Activated naive CD8-positive, alpha-beta T cell treated with anti-CD3 and anti-CD28 coated beads for 36 hours (primary cell): ENCODE measurements at places on chromosomes 2 and 18.

- no peaks in the 10 kb centered on the region for H3K4me1 ChIP-seq
- H3K36me3 ChIP-seq = no peaks in the 10 kb centered on the region
Measured at GRCh38 chr2:234840336-234840735, 111.5 kb upstream of the SH3BP4 start.

- H3K27me3 ChIP-seq = no peaks in the 10 kb centered on the region
- no peaks in the 10 kb centered on the region for H3K4me1 ChIP-seq
- no peak for DNase-seq
- H3K27ac ChIP-seq = no peak overlapping the region
Measured at GRCh38 chr2:83705146-83705545, 753.9 kb downstream of the SUCLG1 start.

- peaks cover 27% of the 10 kb centered on the region for H3K36me3 ChIP-seq
- H3K4me3 ChIP-seq = no peak overlapping the region
- DNase-seq = peak; percentile 30
- peak overlapping the region; percentile 25 for H3K27ac ChIP-seq
- no peaks in the 10 kb centered on the region for H3K27me3 ChIP-seq
Measured at GRCh38 chr2:26068602-26069298, 34.9 kb downstream of the RAB10 start.

DNA sequence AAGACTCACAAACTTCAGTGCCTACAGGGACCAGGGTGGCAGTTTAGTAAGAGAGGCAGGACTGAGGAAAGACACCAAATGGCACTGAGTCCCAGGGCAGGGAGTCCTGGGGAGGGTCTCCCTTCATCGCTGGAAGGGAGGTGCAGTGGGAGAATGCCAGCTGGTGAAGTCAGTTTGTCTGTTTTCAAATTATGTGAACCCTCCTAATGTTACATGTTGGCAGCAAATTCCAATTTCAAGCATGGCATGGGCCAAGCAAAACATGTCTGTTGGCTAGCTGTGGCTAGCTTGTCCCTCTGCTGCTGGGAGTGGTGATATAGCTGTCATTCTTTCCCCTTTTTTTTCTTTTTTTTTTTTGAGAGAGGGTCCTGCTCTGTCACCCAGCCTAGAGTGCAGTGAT, 55.9 kb upstream of the HAAO start:
- no peak overlapping the region for H3K4me3 ChIP-seq
- H3K27ac ChIP-seq = no peak overlapping the region
- no peaks in the 10 kb centered on the region for H3K4me1 ChIP-seq
- DNase-seq = no peak
- no peaks in the 10 kb centered on the region for H3K27me3 ChIP-seq

DNA sequence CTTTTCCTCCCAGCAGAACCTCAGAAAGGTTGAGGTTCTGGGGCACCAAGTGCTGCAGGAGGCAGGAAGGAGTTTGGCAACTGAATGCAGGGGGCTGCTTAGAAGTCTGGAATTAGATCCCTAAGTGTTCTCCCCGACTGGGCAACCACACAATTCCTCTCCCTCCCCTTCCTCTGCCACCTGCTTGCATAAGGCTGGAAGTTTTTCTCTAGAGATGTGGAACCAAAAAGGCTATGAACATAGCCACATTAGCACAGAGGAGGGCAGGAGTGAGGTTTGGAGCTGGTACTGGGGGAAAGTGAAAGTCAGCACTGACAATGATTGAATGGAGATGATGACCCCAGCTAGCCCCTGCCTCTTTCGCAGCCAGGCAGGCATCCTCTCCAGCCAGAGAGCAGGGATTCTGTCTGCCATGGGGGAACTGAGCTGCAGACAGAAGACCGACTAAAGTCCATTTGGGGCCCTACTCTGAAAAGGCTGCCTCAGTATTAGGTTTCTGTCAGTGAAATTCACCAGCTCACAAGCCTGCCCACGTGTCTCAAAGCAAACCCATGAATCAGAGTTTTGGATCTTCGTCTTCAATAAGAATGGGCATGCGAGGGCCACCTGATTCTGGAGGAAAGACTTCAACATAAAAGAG, 87.9 kb upstream of the ITGA6 start:
- peak overlapping the region; percentile 11 for H3K4me3 ChIP-seq
- H3K27ac ChIP-seq = peak overlapping the region; percentile 35
- H3K36me3 ChIP-seq = peaks cover 2% of the 10 kb centered on the region
- no peak for DNase-seq

DNA sequence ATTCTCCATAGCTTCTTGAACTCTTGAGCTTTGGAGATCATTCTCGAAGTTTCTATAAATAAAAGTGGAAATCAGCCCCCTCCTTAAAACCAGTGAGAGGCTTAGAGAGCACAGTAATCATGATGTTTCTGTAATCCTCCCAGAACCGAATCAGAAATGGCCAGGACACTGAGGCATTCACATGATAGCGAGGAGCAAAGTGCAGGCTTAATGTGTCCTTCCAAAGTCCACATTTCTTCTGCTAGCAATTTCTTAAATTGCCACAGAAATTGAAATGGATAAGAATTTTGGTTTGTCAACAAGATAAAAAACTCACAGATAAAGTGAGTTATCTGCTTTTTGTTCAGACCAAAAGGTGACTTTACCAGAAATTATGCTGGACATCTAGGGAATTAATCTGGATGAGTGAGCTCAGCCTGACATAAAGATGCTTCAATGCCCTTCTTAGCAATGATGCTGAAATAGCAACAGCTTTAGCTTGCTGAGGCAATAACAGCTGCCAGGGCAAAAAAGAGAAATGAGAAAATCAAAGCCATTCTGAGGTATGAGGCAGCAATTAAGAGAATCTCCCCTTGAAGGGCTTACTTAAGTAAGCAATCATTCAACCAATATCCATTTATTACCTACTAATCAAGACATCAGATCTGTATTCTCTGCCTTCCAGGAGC, 82.4 kb upstream of the PHLPP1 start:
- no peak overlapping the region for H3K27ac ChIP-seq
- peaks cover 11% of the 10 kb centered on the region for H3K27me3 ChIP-seq
- H3K4me3 ChIP-seq = no peak overlapping the region
- no peak for DNase-seq

DNA sequence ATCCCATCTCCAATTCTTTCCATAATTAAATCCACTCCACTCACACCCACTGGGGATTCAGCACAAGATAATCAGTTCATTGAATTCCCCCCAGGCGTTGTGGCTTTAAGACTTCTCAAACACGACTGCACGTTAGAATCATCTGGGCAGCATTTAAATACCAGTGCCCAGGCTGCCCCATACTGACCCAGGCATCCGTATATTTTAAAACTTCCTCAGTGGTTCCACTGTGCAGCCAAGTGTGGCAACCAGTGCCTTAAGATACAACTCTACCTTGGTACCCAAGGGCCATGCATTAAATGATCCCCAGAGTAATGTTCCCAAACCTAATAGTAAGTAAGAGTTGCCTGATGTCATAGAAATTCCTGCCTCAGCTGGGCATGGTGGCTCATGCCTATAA, 54.3 kb upstream of the BZW1 start:
- H3K27ac ChIP-seq = no peak overlapping the region
- H3K4me1 ChIP-seq = no peaks in the 10 kb centered on the region
- H3K36me3 ChIP-seq = no peaks in the 10 kb centered on the region
- H3K27me3 ChIP-seq = no peaks in the 10 kb centered on the region

DNA sequence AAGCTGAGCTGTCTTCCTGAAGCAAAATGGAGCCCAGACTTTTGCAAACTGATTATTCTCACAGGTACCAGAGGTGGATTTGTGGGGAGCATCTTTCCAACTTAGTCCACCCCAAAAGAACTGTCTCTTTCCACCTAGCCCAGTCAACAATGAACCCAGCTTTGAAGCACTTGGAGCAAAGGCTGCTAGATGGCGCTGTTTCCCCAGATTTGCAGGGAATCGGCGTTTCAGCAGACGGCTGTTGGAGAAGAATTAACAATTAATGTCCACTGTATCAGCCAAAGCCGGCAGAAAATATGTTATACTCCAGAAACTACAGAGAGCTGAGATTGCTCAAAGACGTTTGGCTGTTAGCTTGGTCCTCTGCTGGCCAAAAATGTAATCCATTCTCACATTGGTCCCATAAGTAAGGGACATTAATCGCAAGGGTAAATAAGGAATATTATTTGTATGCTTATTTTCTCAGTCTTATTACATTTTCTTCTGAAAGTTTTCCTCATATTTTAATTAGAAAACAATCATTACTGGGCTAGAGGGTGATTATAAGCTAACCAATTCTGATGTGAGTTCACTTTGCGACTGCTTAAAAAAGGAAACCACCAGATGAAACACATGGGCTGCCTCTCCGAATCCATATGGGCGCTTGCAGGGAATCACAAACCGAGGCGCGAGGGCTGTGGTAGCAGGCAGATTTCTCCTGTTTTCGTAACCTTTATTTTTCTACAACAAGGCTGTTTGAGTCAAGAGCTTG, 423.8 kb upstream of the MEX3C start:
- H3K27me3 ChIP-seq = peaks cover 40% of the 10 kb centered on the region
- H3K4me1 ChIP-seq = no peaks in the 10 kb centered on the region
- H3K27ac ChIP-seq = no peak overlapping the region
- no peak overlapping the region for H3K4me3 ChIP-seq

DNA sequence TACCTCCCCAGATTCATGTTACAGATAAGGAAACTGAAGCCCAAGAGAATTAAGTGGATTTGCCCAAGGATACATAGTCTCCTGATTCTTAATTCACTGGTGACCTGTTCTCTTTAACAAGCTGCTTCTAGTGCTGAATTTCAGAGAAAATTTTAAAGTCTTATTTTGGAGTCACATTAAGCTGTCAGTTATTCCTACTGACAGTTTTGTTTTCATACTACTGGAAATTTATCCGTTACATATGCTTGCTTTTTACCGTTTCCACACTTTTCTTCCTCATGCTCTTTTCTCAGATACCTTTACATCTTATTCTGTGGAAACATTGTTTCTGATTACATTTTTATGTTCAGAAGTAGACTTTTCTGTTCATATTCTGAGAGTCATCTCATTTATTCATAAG, 1.3 kb downstream of the MOB4 start:
- DNase-seq = no peak
- H3K4me1 ChIP-seq = peaks cover 28% of the 10 kb centered on the region
- H3K36me3 ChIP-seq = peaks cover 35% of the 10 kb centered on the region
- peak overlapping the region; percentile 97 for H3K4me3 ChIP-seq

DNA sequence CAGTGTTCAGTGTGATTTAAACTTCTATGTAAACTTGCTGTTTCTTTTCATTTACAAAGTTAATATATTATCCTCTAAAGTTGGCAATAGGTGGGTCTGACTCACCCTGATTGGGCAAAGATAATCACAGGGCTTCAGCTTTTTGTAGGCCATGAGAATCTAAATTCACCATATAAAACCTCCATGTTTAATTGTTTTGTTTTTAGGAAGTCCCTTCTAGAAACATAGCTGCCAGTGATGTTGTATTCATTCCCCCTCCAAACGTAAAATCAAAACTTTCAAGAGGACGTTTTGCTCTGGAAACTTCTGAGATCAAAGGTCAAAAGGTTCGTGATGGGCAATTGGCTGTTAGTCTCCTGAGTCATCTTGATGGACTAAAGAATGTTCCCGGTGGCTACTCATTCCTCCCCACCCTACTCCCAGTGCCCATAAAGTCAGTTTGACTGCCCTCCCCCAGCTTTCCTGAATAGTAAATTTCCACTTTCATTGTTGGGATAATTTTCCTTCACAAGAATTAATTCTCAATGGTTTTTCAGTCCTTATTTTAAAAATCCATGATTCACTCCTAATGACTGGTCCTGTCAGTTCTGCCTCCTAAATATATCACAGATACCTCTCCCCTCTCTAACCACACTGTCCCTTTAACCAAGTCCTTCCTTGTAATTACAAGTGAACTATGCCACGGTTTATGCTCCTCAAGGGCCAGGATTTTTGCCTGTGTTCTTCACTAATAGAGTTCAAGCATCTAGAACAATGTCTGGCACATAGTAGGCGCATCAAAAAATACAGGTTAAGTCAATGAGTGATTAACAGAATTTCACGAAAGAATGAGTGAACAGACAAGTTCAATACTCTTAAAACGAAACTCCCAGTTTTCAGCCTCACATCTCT, 164.4 kb upstream of the VRK2 start:
- peaks cover 2% of the 10 kb centered on the region for H3K4me1 ChIP-seq
- no peak overlapping the region for H3K27ac ChIP-seq
- DNase-seq = no peak
- H3K27me3 ChIP-seq = no peaks in the 10 kb centered on the region
- H3K36me3 ChIP-seq = no peaks in the 10 kb centered on the region

- H3K27ac ChIP-seq = no peak overlapping the region
- no peaks in the 10 kb centered on the region for H3K36me3 ChIP-seq
- H3K4me3 ChIP-seq = no peak overlapping the region
- H3K27me3 ChIP-seq = no peaks in the 10 kb centered on the region
- no peak for DNase-seq
- no peaks in the 10 kb centered on the region for H3K4me1 ChIP-seq
Measured at GRCh38 chr2:164560181-164560792, 61.0 kb downstream of the GRB14 start.

DNA sequence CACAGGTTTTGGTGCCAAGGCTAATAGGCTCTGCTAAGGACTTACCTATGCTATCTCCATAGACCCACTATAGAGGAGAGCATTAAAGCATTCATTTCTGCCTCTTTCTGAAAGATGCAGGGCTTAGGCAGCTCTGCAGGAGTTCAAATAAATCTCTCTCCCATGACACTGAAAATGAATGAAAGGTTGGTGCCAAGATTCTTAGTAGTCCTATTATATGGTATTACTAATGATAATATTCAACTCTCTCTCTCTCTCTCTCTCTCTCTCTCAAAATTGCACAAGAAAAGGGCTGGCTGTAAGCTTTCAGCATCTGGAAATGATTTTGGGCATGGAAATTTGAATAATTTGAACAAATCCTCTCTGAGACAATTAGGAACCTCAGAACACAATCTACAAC, 433.7 kb downstream of the MBD2 start:
- H3K4me3 ChIP-seq = no peak overlapping the region
- no peak overlapping the region for H3K27ac ChIP-seq
- DNase-seq = no peak
- no peaks in the 10 kb centered on the region for H3K27me3 ChIP-seq
- peaks cover 1% of the 10 kb centered on the region for H3K4me1 ChIP-seq

GRCh38 chr2:197308585-197308984, 2.0 kb downstream of the ANKRD44 start:
- peak overlapping the region; percentile 90 for H3K27ac ChIP-seq
- DNase-seq = no peak
- no peaks in the 10 kb centered on the region for H3K27me3 ChIP-seq
- H3K4me3 ChIP-seq = peak overlapping the region; percentile 86

DNA sequence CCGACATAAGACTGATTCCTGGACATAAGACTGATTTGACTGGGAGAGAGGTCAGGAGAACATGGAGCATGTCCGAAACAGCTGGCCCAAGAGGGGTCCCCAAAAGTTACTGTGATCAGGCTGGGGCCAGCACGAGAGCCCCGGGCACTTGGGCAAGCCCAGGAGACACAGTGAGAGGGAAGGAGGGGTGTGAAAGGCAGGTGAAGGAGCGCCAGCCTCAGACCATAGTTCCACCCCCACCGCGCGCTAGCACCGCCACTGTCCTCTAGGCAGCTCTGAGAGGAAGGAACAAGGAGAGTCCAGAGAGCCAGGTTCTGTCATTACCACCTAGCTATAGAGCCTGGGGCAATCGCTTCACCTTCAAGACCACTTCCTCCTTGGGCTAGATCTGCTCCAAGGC, 78.2 kb upstream of the DAPL1 start:
- peaks cover 5% of the 10 kb centered on the region for H3K27me3 ChIP-seq
- no peaks in the 10 kb centered on the region for H3K4me1 ChIP-seq
- H3K27ac ChIP-seq = no peak overlapping the region
- no peak for DNase-seq

- no peak overlapping the region for H3K4me3 ChIP-seq
- DNase-seq = no peak
- no peak overlapping the region for H3K27ac ChIP-seq
- peaks cover 10% of the 10 kb centered on the region for H3K4me1 ChIP-seq
- H3K36me3 ChIP-seq = no peaks in the 10 kb centered on the region
- peaks cover 90% of the 10 kb centered on the region for H3K27me3 ChIP-seq
Measured at GRCh38 chr2:66441581-66442320, 6.8 kb downstream of the MEIS1 start.
